Fibroblast of villous mesenchyme (primary cell): ENCODE measurements at places on chromosomes 1 and 21. TPM values are rescaled to one million over a fixed set of nuclear protein-coding genes. Genes with fewer than 3 reads are reported as not detected.

GRCh38 chr1:67171574-67171955 lies 5.3 kb downstream of the IL23R start:
- no peak for DNase-seq

ANKRD34A gene
- total RNA-seq, result 1.3 and 1.6 TPM in 2 replicates

TNFRSF4 gene
- total RNA-seq, result 0.32 and 0.43 TPM in 2 replicates

- DNase-seq, result peak; percentile 51
Observed at GRCh38 chr1:8020032-8020431, 6.1 kb downstream of the ERRFI1 start.
